ENCODE measurements at places on chromosomes 3 and 15.

- no peak for DNase-seq
These were observed 10.2 kb upstream of the GCSAM start for GRCh38 chr3:112143251-112143650.

DNA sequence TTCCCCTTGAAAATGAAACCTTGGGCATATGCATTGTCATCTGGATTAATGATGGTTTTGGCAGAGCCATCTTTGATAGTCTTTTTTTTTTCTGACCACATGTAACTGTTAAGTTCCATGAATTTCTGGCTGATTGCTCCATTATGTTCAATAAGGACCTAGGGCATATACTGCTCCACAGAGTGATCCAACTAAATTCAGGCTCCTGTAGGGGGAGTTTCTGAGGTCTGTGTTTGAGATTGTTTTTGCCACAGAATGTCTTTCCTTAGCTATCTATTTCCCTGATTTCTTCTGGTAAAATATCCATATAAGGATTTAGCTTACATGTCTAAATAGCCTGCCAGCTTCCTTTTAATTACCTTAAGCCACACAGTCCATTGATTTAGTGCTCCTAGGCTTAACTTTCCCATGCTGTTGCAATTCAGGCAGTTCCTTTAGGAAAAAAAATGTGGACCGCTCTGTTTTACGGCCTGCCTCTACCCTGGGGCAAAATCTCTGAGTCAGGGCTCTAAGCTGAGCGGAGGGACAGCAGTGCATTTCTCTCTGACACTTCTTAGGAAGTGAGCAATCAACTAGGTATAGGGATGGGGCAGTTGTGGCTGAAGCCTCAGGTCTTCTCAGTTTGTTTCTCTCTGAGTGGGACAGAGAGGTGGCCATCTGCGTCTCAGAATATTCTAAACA is 796.2 kb downstream of the NR2F2 start:
- no peak for DNase-seq

DNA sequence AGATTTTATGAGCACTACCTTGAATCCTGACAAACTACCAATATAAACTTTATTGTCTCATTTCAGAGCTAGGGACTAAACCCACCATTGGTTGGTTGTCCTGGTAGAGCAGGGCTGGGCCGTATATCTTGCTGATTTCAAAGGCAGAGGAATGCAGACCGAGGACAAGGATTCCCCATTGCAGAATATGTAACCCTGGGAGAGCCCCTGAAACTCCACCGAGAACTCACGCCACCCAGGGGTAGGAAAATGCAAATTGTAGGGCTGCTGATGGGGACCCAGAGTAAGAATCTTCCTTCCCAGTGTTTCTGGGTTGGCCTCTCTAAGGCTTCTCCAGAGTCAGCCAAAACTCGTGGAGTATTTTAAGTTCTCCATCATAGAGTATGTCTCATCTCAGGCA is 235.3 kb downstream of the ABHD5 start:
- no peak for DNase-seq

DNA sequence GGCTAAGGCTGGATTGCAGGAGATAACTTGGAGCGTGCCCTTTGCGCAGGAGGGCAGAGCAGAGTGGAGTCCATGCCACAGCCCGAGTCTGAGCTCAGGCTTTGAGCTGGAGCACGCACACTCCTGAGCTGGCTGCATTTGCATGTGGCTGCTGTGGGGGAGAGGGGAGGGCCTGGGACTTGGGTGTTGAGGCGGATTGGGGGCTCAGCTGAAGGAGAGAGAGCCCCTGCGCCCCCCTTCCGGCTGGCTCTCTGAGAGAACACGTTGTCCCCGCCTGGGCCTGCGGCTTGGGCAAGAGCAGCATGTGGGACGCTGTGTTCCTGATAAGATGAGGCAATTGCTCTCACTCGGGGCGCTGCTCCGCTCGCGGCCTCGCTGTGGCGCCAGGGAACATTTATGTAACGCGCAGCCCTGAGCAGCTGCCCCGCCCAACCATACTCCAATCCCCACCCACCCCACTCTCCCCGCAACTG is 39.1 kb downstream of the KLF13 start:
- peak; percentile 95 for DNase-seq

DNA sequence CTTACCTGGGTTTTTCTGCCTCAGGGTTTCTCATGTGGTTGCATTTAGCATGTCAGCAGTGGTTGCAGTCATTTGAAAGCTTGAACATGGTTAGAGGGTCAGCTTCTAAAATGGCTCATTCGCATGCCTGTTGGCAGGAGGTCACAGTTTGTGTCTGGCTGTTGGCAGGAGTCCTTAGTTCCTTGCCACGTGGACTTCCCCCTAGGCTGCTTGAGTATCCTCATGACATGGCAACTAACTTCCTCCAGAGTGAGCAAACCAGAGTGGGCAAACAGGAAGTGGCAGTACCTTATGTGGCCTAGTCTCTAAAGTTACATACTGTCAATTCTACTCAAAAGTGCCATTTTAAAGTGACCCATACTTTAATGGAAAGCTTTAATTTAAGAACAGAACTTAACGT is 3.4 kb upstream of the UNC13C start:
- peak; percentile 1 for DNase-seq

DNA sequence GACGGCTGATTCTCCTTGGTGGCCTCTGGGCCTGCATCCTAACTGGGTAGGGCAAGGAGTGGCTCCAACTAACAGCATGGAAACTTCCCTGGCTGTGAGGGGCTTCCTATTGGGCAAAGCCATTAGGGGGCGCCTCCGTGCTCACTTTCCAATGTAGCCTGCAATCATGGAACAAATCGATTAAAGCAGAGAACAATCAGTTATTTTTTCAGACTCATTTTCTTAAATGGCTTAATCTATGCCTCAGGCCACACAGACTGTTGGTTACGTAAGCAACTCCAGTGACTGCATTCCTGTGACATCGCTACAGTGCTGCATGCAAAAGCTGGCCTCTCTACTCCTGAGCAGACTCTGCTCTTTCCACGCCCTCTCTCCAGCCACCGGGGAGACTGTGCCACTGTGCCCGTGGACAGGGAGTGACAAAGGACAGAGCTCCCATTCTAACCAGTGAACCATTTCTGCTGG is 278.9 kb downstream of the KLF13 start:
- peak; percentile 5 for DNase-seq

GRCh38 chr3:114112696-114113095 is 56.2 kb downstream of the QTRT2 start:
- DNase-seq: no peak

DNA sequence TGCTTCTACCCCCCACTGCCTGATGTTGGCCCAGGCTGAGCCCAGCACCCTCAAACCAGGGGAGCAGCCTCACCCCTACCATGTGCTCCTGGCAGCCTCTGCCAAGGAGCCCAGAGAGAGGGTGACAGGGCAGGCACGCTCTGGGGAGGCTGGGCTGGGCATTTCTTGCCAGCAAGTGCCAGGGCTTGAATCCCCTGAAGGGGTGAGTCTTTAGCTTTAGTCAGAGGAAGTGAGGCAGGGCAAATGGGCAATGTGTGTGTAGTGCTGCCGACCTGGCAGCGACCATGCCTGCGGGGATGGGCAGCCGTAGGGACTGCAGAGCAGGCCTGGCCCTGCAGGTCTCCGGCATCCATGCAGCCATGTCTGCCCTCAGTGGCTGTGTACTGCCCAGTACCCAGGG is 18.1 kb downstream of the DUSP7 start:
- DNase-seq: no peak

GRCh38 chr3:65400899-65401298 is 637.8 kb downstream of the MAGI1 start:
- DNase-seq: no peak

DNA sequence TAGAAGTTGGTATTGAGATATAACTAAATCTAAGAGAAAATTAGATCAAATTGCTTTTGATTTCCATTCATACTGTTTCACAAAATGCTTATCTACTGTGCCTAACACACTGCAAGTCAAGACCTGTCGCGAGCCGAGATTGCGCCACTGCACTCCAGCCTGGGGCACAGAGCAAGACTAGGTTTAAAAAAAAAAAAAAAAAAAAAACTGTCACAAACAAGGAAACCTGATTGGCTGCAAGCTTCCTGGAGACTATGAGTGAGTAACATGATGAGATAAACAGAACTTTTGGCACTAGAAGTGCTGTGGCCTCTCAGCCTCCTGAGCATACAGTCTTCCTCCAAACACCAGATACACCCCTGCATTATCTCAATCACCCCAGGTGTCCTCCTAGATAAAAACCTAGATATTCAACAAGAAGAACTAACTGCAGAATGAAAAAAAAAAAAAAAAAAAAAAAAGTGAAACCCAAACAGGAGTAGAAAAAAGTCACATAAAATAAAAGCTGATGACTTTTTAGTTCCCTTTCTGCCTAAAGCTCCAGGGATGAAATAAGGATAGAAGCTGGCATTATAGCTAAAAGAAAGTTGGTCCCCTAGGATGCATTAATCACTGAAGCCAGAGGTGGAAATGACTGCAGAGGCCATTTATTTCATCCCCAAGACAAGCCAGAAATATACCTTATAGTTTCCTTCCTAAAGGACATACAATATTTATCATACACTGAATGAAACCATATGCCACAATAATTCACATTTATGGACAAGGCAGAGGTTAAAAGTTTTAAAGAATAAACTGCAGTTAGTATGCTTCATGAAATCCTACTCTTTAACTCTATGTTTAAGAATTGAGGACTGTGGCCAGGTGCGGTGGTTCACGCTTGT is 82.4 kb downstream of the P3H2 start:
- no peak for DNase-seq

DNA sequence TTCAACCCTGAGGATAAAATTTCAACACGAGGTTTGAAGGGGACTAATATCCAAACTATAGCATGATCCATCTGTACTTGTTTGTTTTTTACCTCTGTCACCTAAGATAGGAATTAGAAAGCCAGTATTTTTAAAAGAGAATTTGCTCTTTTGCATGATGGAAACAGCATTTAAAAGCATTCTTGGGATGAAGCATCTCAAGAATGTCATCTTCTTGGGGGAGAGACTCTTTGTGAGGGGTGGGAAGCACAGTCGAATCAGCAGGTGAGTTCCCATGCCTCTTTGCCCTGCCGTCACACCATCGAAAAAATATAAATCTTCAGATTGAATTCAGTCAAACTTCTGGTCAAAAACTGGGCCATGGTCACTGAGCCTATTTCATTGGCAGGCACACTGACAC is 55.3 kb upstream of the BCHE start:
- no peak for DNase-seq

GRCh38 chr3:10763817-10764258 is 52.2 kb upstream of the SLC6A11 start:
- no peak for DNase-seq

- DNase-seq: no peak
These were observed 7.5 kb upstream of the RHO start for GRCh38 chr3:129520960-129521359.

DNA sequence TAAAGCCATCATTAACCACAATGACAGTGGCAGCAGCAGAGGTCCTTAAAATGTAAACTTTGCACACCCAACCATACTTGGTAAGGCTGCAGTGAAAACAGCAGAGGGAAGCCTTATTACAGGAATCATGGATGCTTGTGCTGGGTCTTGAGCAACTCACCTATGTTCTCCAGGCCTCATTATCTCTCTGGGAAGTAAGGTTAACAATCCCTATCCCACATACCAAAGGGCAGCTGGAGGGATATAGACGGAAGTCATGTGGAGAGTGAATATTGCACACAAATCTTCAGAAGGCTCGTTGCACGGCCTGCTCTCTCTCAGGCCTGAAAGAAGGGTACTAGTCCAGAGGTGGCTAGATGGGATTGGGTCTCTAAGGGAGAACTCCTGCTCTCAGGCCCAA is 25.8 kb upstream of the CELF6 start:
- DNase-seq: no peak

DNA sequence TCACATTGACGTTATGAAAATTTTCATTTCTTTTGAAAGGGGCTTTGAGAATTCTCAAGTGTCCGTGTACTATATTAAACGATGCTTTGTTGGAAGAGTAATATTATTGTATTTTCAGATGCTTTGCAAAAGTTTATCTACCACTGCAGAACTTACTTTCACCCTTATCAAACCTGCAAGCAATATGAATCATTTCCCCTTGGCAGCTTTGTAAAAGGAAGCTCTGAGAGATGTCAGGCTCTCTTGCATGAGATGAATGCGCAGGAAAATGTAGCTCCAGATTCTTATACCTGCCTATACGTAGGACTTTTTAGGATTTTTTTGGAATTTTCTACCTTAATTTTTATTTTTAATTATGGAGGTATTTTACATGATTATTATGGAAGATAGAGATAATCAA is 34.5 kb downstream of the GPD1L start:
- no peak for DNase-seq

DNA sequence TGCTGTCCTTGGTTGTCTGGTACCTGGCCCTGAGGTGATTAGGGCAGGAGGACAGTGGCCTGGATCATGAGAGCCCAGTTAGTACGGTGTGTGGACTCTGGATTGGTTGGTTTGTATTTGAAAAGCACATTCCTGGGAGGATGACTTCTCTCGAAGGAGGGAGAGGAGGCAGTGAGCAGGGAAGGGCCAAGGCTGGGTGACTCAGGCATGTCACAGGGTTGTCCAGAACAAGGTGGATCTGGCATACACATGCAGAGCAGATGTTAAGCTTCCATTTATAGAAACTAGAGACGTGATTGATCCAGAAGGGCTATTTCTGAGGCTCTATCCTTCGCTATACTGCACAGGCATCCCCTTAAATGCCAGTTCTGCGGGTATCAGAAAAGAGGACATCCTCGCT is 34.4 kb downstream of the FAM240A start:
- DNase-seq: no peak

GRCh38 chr3:188166441-188166840 is 12.5 kb downstream of the LPP start:
- no peak for DNase-seq

GRCh38 chr3:196195664-196196265 is 15.4 kb downstream of the ZDHHC19 start:
- no peak for DNase-seq

GRCh38 chr15:34628577-34629152 is 45.2 kb upstream of the GOLGA8B start:
- no peak for DNase-seq

- peak; percentile 35 for DNase-seq
These were observed 27.2 kb downstream of the IQSEC1 start for GRCh38 chr3:13045904-13046568.

- peak; percentile 73 for DNase-seq
These were observed 42.9 kb downstream of the CCR3 start for GRCh38 chr3:46284981-46285683.

- DNase-seq: no peak
These were observed 1.2 kb downstream of the DCLK3 start for GRCh38 chr3:36762918-36763849.

DNA sequence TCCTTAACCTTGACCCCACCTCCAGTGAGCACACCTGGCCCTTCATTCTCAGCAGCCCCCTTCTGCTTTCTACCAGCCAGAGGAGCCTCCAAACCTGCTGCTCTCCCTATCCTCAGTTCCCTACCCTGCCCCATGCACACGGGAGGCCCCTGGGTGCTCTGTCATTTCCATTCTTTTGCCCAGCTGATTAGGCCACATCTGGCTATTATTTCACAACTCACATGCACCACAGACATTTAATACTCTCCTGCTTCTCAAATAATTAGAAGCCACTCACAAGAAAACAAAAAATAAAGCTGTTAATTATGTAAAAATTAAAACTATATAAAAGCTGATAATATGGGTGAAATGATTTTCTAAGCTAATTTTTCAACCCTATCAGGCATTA is 50.7 kb downstream of the MYLK start:
- no peak for DNase-seq

- DNase-seq: no peak
These were observed 92.7 kb downstream of the VGLL4 start for GRCh38 chr3:11551036-11551435.
